NCI-H1417 treated with DMSO at 0.1 percent for 48 hours (cell line): ENCODE measurements at places on chromosomes 7 and 10.

GRCh38 chr10:94630017-94630688 lies 53.4 kb upstream of the CYP2C18 start:
- DNase-seq = no peak

DNA sequence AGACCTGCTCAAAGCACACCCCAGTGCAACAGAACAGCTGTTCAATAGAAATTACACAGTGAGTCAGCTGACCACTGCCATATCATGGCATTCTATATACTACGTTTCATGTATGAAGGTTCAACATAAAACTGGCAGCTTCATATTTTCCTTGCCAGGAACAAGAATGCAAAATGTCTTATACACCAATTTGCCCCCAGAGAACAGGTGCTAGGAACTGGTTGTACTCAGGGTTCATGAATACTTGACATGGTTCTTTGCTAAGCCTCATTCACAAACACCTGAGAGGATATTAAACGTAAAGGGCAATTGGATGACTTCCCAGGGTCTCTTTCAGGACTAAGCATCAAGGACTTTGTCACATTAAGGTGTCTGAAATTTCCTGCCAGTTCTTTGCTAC lies 6.9 kb downstream of the MYOF start:
- no peak for DNase-seq

- DNase-seq = no peak
Observed at GRCh38 chr7:15848901-15849300, 162.4 kb upstream of the MEOX2 start.

- DNase-seq = no peak
Observed at GRCh38 chr7:45579391-45579801, 5.2 kb downstream of the ADCY1 start.

GRCh38 chr10:84340187-84340586 lies 11.8 kb downstream of the CCSER2 start:
- DNase-seq = no peak

DNA sequence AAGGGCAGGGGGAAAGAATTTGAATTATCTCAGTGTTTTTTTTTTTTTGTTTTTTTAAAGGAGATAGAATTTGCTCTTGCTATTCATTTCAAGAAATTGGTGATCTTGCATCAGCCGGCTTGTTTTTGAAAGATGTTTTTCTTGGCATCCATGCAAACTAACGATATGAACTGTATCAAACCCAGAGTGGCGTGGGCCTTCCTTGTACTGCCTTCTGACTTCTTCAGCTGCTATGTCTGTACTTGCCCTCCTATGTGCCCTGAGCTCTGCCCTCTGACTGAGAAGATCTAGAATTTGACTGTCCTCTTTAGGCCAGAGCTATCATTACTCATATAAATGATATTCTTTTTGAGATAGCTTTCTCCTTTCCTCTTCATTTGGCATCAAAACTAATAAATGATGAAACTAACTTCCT lies 183.1 kb downstream of the EXOC4 start:
- DNase-seq = no peak

- DNase-seq = no peak
Observed at GRCh38 chr10:350981-351501, 215.8 kb downstream of the ZMYND11 start.

- DNase-seq = no peak
Observed at GRCh38 chr7:101733713-101734475, 83.5 kb upstream of the CUX1 start.

- DNase-seq = no peak
Observed at GRCh38 chr7:91295576-91295975, 31.3 kb downstream of the FZD1 start.

DNA sequence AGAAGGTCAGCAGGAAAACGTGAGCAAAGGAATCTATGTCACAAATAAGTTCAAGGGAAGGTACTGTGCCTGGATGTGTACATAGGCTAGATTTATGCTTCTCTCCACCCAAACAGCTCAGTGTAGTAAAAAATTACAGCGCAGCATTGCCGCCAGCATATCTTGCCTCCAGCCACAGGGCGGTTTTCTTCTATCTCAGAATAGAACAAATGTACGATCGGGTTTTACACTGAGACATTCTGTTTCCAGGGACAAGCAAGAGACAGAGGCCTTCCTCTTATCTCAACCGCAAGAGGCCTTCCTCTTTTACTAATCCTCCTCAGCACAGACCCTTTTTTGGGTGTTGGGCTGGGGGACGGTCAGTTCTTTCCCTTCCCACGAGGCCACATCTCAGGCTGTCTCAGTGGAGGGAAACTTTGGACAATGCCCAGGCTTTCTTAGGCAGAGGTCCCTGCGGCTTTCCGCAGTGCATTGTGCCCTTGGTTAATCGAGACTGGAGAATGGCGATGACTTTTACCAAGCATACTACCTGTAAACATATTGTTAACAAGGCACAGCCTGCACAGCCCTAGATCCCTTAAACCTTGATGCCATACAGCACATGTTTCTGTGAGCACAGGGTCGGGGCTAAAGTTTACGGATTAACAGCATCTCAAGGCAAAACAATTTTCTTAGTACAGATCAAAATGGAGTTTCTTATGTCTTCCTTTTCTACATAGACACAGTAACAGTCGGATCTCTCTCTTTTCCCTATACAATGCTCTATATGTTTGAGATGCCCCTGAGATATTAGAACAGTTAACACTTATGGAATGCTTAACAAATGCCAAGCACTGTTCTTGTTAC lies 11.6 kb upstream of the ABHD11 start:
- DNase-seq = no peak
